ENCODE measurements at places on chromosomes 2 and 18.

DNA sequence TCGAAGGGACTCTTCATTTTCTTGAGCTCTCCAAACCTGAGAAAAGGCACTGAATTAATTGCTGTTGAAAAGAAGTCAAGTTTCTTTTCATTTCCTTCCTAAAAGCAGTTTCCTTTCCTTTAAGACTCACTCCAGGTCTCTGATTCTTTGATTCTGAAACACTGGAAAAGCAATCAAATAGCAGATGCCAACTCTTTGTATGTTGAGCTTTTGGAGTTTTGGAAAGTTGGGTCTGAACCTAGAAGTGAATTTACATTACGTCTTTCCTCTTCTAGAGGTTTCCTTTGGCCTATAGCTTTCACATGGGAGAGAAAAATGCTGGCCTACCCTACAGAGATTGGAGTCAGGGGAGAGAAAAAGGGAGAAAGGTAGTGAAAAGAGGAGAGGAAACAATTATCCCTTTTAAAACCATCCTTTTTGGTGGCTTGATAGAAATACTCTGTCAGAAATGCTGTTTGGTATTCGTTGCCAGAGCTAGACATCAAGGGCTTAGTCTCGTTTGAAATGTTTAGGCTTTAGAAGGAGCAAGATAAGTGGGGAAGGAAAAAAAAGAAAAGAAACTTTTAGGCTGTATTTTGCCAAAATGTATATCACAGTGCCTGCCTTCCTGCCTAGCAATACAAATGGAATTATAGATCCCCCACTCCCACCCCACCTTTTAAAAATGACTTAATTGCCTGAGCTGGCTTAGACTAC lies 187.7 kb downstream of the PRPF40A start:
- no peak for DNase-seq

GRCh38 chr2:49286045-49286444 lies 131.7 kb upstream of the FSHR start:
- no peak for DNase-seq

DNA sequence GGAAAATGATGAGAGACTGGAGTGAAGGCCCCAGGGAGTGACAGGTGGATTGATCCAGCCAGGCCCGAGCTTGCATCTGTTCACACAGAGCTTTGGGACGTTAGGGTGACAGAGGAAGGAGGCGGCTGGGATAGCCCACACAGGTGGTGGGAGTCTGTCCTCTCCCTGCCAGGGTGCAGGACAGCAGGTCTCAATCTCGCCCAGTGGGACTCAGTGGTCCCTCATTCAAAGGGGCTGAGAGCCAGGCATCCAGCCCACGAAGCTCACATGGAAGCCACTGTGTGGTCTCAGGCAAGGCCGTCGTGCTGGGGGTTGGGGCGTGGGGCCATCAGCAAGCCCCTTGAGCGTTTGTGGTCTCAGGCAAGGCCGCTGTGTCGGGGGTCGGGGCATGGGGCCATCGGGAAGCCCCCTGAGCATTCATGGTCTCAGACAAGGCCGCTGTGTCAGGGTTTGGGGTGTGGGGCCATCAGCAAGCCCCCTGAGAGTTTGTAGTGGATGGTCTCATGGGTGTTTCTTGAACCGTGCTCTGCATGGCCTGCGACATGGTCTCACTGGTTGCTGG lies 8.3 kb downstream of the KCNG2 start:
- no peak for DNase-seq

DNA sequence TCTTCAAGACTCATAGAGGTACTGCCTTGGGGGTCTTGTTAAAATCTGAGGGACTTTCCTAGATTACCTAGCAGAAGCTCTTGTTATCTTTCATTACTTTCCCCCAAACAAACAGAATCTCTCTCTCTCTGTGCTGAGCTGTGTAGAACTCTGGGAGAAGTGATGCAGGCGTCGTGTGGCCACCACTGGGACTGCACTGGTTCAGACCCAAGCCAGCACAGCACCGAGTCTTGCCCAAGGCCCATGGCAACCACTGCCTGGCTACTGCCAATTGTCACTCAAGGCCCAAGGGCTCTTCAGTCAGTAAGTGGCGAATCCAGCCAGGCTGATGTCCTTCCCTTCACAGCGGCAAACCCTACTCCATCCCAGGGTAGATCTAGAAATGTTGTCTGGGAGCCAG lies 28.6 kb downstream of the PPP1R1C start:
- no peak for DNase-seq

DNA sequence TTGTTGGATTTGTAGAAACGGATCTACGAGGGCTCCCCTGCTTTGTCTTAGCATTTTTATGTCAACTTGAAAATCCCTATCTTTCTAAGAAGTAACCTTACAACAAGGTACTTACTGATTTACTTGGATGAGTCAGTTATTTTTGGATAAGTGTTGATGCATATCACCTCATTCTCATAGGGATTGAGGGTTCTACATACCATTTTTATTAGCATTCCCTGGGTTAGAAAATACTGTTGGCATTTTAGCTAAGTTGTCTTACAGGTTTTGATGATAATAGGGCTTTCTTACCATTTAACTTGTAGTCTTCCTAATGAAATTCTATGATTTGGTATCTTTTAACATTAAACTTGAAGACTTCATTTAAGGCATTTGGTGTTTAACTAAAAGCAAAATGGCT lies 125.2 kb downstream of the UBE2E3 start:
- DNase-seq, result no peak

DNA sequence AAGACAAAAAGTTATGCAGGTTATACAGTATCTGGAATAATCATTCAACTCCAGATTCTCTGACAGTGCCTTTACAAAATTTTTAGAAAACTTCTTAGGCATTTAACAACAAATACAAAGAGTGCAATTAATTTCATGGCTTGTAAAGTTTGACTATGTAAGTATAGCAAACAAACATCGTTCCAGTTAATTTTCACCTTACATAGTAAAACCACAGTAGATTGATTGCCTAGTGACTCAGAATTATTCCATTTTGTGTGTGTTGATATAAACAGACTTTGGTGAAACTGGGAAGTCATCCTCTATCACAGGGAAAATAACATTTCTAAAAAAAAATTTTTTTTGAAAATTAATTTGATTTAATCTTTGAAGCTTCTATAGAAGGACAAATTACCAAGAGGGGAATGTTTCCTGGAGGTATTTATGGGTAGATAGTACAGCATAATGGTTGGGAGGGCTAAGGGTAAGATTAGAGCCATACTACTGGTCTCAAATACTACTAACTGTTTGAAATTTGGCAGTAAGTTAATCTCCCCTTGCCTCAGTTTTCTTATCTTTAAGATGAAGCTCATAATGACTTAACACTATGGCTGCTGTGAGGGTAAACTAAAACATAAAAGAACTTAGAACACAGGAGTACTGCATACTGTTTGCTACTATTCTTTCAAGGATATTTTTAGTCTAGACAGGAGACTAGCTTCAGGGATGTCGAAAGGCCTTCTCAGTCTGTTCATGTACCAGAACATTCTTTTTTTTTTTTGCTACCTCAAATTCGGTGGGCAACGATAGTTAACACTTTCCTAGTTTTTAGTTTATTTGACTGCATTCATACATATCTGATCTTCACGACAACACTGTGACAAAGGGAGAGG lies 19.6 kb downstream of the NDUFAF7 start:
- no peak for DNase-seq

DNA sequence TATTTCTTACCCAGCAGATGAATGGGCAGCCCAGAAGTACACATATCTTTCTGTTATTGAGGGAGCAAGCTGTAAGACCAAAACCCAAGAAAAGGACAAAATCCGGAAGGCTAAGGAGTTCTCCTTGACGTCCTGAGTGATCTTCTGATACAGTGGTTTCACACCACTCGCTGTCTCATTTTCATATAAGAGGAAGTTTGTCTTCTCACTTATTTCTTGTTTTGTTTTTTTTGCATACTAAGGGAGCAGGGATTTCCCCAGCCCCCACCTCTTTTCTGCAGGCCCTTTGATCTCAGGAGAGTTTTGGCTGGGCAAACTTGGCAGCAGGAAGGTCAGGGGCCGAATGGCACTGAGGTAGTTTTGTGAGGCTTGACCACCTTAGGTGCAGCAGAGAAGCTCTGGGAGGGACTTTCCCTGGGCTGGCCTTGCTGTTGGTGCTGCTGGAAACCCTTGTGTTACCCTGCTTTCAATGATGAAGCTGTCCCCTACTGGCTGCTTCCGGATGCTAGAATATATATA lies 13.3 kb downstream of the CHRNA1 start:
- DNase-seq, result no peak

- DNase-seq, result no peak
Observed at GRCh38 chr2:190881084-190881597, 520 bp downstream of the GLS start.

DNA sequence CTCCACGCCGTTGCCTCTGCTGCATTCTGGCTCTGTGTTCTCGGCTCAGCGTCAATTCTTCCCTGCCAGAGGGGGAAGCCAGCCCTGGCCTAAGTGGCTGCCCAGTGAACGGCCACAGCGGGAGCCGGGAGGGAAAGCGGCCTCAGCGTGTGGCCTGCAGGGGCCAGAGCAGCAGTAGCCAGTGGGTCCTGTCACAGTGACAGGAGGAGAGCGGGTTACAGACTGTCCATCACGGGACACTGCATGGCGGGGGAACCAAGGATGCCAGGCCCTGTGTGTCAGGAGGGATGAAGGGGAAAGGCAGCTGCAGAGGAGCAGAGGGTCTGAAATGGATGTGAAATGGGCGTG lies 39.7 kb downstream of the PDIA6 start:
- no peak for DNase-seq

DNA sequence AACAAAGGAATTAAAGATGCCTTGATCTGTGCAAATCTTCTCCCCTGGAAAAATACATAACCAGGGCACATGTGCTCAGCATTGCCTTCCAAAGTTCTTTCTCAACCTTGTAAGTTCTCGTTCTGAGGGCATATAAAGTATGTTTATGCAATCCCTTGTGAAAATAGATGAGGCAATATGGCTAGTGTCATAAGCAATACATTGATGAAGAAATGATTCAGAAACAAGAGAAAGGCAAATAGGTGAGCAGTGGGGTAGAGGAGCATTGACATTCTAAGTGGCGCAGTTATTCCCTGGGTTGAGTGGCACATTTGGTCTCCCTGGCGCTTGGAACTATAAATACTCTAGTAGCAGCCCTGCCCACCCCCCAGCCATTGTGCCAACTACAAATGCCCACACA lies 57.4 kb upstream of the PGAP1 start:
- DNase-seq, result no peak

DNA sequence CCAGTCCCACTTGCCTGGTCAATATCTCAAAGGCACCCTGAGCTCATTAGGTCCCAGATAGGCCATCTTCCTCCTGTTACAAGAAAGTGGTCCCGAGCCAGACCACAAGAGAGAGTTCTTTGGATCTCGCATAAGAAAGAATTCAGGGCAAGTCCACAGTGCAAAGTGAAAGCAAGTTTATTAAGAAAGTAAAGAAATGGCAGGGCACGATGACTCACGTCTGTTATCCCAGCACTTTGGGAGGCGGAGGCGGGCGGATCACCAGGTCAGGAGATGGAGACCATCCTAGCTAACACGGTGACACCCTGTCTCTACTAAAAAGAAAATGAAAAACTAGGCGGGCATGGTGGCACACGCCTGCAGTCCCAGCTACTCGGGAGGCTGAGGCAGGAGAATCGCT lies 10.8 kb upstream of the SMAD7 start:
- no peak for DNase-seq

DNA sequence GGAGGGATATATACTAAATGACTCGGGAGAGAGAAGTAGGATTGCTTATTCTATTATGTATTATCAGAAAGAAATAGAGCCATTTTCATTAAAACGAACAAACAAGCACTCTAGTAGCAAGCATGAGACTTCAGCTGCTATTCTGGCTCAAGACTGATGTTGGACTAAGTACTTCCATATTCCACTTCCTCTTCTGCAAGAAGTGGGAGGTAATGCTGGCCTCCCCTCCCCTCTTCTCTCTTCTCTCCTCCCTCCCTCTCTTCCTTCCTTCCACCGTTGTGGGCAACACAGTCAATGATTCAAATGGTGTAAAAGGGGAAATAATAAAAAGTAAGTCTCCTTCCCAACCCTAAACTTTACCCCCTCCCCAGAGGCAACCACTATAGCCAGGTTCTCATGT lies 62.6 kb downstream of the EMX1 start:
- DNase-seq, result no peak

GRCh38 chr18:47809420-47809819 lies 121.0 kb downstream of the SMAD2 start:
- no peak for DNase-seq

GRCh38 chr2:214800180-214800579 lies 9.3 kb downstream of the BARD1 start:
- no peak for DNase-seq

DNA sequence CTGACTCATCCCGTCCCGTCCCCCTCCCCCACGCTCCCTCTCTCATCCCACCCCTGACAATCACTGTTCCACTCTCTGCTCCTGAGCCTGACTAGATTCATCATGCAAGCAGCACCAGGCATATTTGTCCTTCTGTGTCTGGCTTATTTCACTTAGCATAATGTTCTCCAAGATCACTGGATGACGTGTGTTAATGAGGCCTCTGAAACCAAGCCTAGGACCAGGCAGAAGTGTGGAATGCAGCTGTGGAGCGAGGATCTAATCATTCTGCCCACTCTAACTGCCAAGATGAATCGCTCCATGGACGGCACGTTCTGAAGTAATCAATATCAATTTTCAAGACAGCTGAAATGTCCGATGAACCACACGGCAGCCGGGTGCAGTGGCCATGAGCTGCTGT lies 122.4 kb upstream of the ZNF236 start:
- DNase-seq, result no peak

GRCh38 chr2:150938527-150938926 lies 323.1 kb downstream of the RBM43 start:
- no peak for DNase-seq

- no peak for DNase-seq
Observed at GRCh38 chr2:201186982-201187381, 4.0 kb downstream of the CASP10 start.

- DNase-seq, result no peak
Observed at GRCh38 chr2:124213977-124214587, 189.0 kb downstream of the CNTNAP5 start.

GRCh38 chr2:9095226-9095625 lies 91.7 kb upstream of the MBOAT2 start:
- no peak for DNase-seq

GRCh38 chr2:198701481-198701880 lies 756.3 kb downstream of the SATB2 start:
- DNase-seq, result no peak

- no peak for DNase-seq
Observed at GRCh38 chr18:57951117-57951796, 92.8 kb upstream of the NEDD4L start.

DNA sequence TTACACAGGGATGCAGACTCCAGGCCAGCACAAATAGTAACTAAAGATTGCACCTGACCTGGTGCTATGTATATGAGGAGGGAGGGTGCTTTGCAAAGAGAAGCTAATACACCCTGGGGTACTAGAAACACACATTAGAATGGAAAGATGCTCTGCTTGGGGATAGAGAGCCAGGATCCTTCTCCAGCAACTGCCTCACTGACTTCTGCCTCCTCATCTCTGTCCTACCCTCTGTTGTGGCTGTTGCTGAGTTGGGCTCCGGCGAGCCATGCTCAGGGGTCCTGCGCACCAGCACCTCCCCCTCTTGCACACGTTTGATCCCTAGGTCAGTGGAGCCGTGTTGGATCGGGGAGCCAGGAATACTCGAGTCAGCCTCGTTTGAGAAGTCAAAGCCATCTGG lies 23.7 kb upstream of the ORC2 start:
- no peak for DNase-seq

GRCh38 chr18:37182340-37183135 lies 353.6 kb downstream of the KIAA1328 start:
- no peak for DNase-seq

GRCh38 chr2:13714466-13714865 lies 918.1 kb upstream of the LRATD1 start:
- DNase-seq, result no peak

- no peak for DNase-seq
Observed at GRCh38 chr2:1162768-1163584, 212.3 kb downstream of the SNTG2 start.
